Lower leg skin (tissue), 4 donors: ENCODE measurements at places on chromosomes 5 and 9. TPM values are rescaled to one million over a fixed set of nuclear protein-coding genes. Genes with fewer than 3 reads are reported as not detected.

FOXD1 gene
- 2.0 TPM for total RNA-seq

TGFBR1 gene
- 23.3 TPM for total RNA-seq

GPR150 gene
- total RNA-seq: 0.49 TPM

MCC gene
- 73.5 TPM for total RNA-seq

NR5A1 gene
- not detected for total RNA-seq

CYLC2 gene
- not detected for total RNA-seq

SLCO4C1 gene
- 0.84 TPM for total RNA-seq

SPINK5 gene
- total RNA-seq: 664 TPM

PCDHGA11 gene
- 3.8 TPM for total RNA-seq

SYK gene
- total RNA-seq: 23.8 TPM

NUTM2F gene
- total RNA-seq: not detected

SEMA5A gene
- 15.6 TPM for total RNA-seq

RAB3C gene
- total RNA-seq: 0.07 TPM

GPRIN1 gene
- total RNA-seq: 1.5 TPM

LMX1B gene
- 6.9 TPM for total RNA-seq

OCLN gene
- total RNA-seq: 96.3 TPM

ANKRD20A1 gene
- total RNA-seq: 1.0 TPM

CDC25C gene
- 0.69 TPM for total RNA-seq

PSIP1 gene
- total RNA-seq: 19.8 TPM

GPR107 gene
- total RNA-seq: 34.2 TPM

CDH9 gene
- not detected for total RNA-seq

SLC45A2 gene
- total RNA-seq: 1.5 TPM

FBP1 gene
- total RNA-seq: 5.8 TPM

GRXCR2 gene
- 0.46 TPM for total RNA-seq

NPR2 gene
- 18.5 TPM for total RNA-seq

GPR151 gene
- total RNA-seq: not detected

C1QTNF3 gene
- 7.9 TPM for total RNA-seq

HSD17B3 gene
- total RNA-seq: not detected

ANGPTL2 gene
- 37.8 TPM for total RNA-seq

ZMAT2 gene
- 28.2 TPM for total RNA-seq

CHMP5 gene
- total RNA-seq: 69.4 TPM

C5orf46 gene
- 201 TPM for total RNA-seq

SCGB3A2 gene
- total RNA-seq: not detected

WNT8A gene
- not detected for total RNA-seq

NMUR2 gene
- total RNA-seq: not detected

DEPDC1B gene
- 2.9 TPM for total RNA-seq

SPATA31A3 gene
- not detected for total RNA-seq

ACOT12 gene
- not detected for total RNA-seq

IL3 gene
- not detected for total RNA-seq

ANKRD34B gene
- not detected for total RNA-seq

FOXI1 gene
- total RNA-seq: 0.46 TPM

MSMP gene
- 2.8 TPM for total RNA-seq

RNF224 gene
- 3.2 TPM for total RNA-seq

GZMA gene
- total RNA-seq: not detected
